ENCODE measurements at places on chromosomes 2 and 18. TPM values are rescaled to one million over a fixed set of nuclear protein-coding genes. Genes with fewer than 3 reads are reported as not detected.

- no peak for DNase-seq
Observed at GRCh38 chr18:9609190-9609589, 5.2 kb downstream of the PPP4R1 start.

DNA sequence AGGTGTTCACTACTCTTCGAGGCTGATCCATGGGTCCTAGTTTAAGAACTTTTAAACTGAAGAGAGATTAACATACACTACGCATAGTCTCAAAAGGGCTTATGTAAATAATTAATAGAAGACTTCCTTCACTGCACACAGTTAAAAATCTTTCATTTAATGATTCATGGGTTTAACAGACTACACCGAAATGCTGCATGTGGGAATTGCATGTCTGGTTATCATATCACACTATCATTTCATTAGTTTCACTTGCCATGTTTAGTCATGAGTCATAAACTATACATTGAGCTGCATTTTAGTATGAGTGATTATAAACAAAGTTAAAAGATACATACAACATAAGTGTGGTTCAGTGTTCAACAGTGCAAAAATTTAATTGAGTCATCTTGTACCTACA, 31.2 kb downstream of the GLS start:
- DNase-seq, result peak; percentile 32

DNA sequence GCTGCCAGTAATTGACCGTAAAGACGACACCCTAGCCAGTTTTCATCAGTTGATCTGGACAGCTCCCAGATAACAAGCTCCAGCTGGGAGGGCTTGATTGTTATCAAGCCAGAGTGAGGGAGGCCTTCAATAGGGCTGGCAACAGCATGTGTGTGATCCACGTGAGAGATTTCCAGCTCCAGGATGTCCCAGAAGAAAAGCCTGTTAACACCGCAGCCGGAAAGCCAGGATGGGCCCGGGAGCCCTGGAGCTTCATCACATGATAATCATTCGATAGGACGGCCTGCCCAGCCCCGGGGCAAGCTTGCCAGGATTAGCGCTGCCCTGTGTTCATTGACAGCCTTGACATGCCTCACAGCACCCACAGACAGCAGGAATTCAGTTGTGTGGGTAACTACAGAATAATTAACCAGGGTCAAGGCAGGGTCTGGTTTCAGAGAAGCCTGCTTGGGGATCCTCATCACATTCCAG, 182.5 kb downstream of the C1D start:
- no peak for DNase-seq

DNA sequence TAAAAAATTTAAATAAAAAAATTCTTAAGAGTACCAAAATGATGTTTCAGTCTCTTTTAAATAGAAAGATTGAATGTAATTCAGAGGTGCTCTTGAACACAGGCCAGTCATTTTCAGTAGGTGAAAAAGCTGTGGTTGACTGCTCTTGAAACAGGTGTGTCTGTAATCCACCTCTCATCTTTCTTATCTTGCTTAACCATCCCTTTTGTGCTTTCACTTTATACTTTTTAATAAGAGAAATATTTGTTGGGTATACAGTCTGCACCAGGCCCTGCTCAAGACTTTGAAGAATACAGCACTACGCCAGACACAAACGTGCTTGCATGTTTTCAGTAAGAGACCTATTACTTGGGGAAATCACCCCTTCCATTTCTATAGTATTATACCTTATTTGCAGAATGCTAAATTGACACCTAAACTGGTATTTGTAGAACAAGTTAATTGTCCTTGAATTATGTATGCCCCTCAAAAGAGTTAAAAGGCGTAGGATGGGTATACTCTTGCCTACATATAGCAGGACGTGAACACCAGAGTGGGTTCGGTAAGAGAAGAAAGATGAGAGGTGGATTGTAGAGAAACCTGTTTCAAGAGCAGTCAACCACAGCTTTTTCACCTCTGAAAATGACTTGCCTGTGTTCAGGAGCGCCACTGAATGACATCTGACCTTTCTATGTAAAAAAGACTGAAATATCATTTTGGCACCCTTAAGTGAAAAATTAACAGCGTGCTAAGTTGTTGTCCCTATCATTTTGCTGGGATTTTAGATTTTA, 4.0 kb upstream of the RTN4 start:
- DNase-seq, result no peak

GRCh38 chr2:65232636-65233035, 5.0 kb downstream of the ACTR2 start:
- DNase-seq, result peak; percentile 75

DNA sequence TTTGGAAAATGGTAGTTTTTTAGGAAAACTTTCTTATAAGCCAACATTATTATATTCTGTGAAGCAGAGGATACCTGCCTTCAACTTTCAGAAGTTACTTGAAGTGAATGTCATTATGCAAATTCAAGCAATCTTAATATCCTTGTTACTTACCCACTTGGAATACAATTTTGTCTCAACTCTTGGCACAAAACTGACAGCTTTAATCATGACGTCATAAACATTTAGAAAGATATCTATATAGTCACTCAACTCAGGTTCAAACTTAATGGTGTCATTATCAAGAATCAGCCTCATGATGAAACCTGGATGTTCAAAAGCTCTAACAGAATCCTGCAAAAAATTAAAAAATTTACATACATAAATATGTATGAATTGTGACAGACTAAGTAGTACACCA, 68.1 kb downstream of the DNAH7 start:
- DNase-seq, result no peak

DNA sequence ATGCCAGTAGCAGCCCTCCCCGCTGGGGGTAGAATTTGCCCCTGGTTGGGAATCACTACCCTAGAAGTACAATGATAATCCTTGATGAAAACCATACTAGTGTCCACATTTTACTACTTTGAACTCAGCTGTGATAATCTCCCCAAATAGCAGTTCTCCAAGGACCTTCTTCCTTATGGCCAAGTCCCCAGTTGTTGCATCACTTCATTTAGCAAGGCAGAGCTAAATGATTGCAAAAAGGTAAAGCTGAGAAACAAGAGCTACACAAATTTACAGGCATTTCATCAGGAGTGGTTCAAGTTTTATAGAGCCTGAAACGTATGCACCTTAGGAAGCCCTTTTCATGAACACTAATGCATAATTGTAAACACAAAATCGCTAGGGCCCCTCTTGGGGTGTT, 44.9 kb upstream of the REL start:
- no peak for DNase-seq

GRCh38 chr2:158337018-158337417, 119.5 kb downstream of the CCDC148 start:
- no peak for DNase-seq

DNA sequence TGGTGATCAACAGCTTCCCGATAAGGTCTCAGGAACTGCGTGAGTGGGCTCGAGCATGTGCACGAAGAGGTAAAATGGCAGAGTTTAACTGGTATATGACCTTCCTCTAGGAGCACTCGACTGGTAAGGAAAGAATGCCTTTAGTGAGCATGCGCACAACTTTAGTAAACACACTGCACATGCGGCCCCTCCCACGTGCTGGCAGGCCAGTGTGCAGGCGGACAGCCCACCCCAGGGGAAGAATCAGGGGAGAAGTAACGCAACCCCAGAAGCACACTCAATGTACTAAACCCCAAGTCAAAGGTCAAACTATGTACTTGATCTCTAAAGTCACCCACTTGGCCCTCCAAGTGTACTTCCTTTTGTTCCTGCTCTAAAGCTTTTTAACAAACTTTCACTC, 28.7 kb upstream of the SLC25A52 start:
- no peak for DNase-seq

DNA sequence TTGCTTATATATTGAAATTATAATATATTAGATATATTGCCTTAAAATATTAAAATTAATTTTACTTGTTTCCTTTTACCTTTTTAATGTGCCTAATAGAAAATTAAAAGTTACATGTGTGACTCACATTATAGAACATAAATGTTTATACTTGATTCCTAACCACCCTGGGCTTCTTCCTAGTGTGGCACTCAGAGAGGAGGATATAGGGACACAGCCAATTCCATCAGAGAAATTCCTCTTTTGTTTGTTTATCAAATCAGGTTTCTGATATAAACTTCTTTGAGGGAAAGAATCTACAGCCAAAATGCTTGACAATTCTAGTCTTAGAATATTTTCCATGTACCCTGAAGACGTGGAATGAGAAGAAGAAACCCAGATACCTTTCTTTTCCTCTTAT, 348.9 kb upstream of the NRP2 start:
- DNase-seq, result no peak

DNA sequence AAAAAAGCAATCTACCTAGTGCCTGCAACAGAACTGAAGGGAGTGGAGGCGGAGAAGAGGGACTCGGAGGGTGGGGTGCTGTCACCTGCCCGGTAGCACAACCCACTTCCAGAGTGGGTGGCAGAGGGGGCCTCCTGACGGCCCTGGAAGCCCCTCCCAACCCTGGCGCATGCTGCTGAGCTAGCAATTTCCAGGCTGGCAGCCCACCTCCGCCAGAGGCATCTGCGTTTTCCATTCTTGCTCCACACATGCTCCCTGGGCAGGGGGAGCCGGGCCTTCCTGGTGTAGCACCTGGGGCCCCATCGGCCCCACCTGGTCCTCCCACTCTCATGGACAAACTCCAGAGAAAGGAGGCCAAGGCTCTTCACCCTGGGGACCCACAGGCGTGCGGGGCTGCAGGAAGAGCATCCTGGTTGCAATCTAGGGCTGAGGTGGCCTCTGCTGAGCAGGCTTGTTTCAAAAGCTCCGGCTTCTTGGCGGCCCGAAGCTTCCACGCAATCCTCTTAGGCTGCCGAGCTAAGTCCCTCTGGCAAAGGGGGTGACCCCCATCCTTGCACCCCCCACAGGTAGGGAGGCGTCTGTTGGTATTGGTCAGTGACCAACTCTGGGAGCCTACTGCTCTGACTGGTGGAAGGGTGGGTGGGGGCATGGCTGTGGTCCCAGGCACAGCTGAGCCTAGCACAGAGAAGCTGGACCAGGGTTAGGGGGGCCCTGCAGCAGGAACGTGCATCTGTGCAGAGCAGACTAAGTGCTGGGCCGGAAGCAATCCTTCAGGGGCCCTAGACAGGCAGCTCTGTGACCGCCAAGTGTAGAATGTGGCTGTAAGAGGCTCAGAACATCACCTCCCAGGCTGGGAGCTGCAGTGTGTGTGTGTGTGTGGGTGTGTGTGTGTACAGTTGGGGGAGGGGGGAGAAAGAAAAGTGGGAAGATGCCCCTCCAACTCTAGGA, 2.6 kb downstream of the HS6ST1 start:
- DNase-seq, result no peak

DNA sequence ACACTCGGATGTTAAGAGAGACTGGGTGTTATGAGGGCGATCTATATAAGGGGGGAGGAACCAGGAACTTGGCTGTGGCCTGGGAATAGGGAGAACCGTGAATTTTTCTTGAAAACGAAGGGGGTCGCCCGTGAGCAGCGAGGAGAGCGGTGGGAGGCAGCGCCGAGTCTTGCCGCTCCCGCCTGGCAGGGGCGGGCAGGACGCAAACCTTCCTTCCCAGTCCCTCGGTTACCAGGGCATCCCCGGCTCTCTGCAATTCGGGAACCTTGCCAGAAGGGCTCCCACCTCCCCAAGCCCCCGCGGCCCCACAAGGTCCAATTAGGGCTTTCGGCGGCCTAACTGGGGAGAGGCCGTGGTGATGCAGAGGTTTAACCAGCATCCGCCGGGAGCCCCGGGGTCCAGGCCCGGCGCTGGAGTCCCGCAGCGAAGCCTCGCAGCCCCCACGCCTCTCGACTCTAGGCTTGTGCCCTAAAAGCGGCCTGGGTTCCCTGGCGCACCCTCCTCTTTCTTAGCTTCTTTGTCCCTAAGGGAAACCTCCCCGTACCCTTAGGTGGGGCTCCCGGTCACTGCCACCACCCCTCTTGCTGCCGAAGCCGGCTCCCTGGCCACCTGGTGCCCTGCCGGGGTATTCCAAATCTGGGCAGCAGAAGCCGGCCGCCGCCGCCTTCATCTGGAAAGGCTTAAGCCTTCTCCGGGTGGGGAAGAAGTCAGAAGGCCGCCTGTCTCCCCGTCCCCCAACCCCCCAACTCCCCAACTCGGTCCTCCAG, 680 bp upstream of the FHOD3 start:
- peak; percentile 83 for DNase-seq

DNA sequence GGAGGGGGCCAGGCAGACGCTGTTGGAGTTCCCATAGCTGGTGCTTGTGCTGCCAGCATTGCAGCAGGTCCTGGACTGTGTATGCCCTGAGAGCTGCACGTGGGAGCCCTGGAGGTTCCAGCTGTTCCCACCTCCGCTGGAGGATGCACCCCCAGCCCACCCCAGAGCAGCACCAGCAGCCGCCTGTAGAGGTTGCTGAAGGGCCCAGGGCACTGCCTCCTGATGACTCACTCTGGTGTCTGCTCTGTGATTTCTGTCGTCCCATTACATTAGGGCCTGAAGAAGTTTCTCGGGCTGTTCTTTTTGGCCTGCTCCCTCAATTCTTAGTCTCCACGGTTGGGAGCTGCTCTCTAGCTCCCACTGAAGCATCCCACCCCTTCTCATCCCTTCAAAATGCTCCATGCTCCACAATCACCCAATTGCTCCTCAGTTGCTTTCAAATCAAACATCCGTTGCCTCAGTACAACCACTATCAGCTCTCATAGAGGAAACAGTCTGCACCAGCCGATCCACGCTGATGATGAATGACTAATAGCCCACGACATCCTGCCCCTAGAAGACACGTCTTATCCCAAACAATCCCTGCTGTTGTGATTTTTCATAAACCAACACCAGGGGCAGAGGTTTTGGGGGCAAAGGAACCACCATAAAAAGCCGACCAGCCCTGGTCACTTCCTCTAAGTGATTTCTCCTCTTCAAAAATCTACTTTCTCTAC, 65.2 kb upstream of the RNF152 start:
- DNase-seq, result no peak

GRCh38 chr2:121408641-121409040, 122.0 kb upstream of the RNU4ATAC start:
- DNase-seq, result no peak

DNA sequence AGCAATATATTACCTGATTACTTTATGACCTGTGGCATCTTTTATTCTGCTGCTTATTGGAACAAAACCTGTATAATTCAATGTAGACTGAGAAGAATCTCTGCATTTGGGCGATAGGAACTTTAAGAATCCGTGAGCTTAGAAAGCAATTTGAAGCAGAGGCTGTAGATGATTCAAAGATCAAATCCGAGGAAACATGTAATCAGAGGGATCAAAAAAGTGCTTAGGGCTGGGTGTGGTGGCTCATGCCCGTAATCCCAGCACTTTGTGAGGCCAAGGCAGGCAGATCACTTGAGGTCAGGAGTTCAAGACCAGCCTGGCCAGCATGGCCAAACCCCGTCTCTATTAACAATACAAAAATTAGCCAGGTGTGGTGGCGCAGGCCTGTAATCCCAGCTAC, 198.4 kb downstream of the MTX2 start:
- DNase-seq, result no peak

Gene TDRD15
- polyA plus RNA-seq, result 0.66 TPM

Gene ALLC
- polyA plus RNA-seq, result not detected

Gene ALMS1
- polyA plus RNA-seq, result 17.1 TPM

Gene INPP5D
- 7.2 TPM for polyA plus RNA-seq

Gene XDH
- 0.03 TPM for polyA plus RNA-seq

Gene SYT4
- polyA plus RNA-seq, result 0.16 TPM

Gene SH3BP4
- 16.1 TPM for polyA plus RNA-seq

Gene PSME4
- polyA plus RNA-seq, result 34.7 TPM

Gene GRB14
- 1.9 TPM for polyA plus RNA-seq

Gene HES6
- 16.6 TPM for polyA plus RNA-seq

Gene TEKT4
- polyA plus RNA-seq, result 0.13 TPM

Gene PTH2R
- polyA plus RNA-seq, result 1.2 TPM

Gene CNTNAP5
- 0.20 TPM for polyA plus RNA-seq

Gene ACTR1B
- 45.8 TPM for polyA plus RNA-seq
